ENCODE measurements at places on chromosomes 2 and 18.

DNA sequence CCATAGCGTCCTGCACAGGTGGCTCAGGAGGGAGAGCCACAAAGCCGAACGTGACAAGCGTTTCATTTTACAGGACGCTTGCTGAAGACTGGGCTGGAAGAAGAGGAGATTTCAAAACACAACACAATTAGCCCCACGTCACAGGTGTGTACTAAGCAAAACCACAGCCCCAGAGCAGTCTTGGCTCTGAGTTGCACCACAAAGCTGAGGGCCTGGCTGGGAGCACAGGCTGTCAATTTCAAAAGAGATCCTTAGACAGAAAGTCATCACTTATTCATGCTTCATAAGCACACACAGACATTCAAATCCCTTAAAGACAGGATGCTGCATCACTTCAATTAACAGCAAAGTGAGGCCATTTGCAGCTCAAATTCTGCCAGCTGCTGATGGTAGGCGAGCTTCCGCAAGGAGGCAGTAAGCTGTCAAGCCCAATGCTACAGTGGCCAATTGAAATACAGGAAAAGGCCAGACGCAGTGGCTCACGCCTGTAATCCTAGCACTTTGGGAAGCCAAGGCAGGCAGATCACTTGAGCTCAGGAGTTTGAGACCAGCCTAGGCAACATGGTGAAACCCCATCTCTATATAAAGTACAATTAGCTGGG lies 79.6 kb downstream of the SKA1 start:
- no peak for DNase-seq

- peak; percentile 40 for DNase-seq
Observed at GRCh38 chr2:110153416-110153815, 37.8 kb upstream of the MALL start.

GRCh38 chr18:48527461-48527860 lies 11.4 kb upstream of the CTIF start:
- DNase-seq: no peak

GRCh38 chr2:13581471-13581870 lies 864.7 kb downstream of the TRIB2 start:
- DNase-seq: no peak

GRCh38 chr2:144364944-144365738 lies 154.8 kb downstream of the ZEB2 start:
- DNase-seq: no peak

DNA sequence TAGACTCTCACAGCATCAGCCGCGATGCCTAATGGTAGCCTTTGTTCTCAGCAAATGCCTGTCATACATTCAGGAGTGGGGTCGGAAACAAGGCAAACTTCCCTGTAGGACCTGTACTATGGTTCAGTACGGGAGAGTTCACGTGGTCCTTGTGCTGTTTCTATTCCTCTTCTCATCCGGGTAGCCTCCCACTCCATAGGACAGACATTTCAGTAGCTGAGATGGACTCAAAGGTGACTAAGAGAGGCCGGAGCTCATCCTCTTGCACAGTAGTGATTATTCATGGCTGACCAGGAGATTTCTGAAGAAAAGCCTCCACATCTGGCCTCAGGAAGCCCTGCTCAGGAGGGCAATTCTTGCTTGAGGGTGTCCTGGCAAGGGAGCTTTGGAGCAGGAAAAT lies 117.8 kb upstream of the SPRED2 start:
- DNase-seq: no peak

GRCh38 chr2:120134263-120134662 lies 88.9 kb downstream of the TMEM185B start:
- peak; percentile 48 for DNase-seq

- DNase-seq: no peak
Observed at GRCh38 chr2:217972037-217972436, 30.8 kb downstream of the TNS1 start.

DNA sequence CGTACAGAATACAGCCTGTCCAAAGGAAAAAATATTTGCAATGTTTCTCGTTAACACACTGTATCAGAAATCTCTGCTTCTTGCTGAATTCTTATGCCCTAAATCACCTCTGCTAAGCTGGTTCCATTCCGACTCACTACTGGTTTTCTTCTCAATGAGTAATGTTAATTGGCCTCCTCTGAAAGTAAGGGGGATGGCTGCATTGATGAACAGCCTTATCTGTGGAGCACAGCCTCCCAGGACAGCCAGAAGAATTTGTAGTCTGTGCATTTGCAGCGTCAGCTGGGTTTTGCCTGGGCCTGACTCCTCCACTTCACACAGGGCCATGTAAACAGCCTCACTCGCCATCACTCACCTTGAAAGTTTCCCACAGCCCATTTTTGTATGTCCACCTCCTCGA lies 127.7 kb downstream of the RNF152 start:
- no peak for DNase-seq

DNA sequence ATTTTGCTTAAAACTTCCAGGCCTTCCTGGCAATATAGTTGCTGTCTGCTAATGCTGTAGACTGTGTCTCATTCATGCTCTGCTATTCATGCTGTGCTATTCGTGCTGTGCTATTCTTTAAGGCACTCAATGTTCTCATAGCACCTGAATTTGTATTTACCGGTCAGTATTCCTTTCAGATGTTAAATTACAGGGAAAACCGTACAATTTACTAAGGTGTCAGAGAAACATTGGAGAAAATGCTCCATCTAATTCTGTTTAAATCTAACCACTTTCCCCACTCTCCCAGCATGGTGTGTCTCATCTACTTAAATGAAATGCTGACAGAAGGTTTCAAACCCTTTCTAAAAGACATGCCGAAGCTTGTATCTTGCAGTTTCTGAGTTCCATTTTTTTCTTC lies 25.0 kb downstream of the FAM171B start:
- DNase-seq: no peak

- DNase-seq: no peak
Observed at GRCh38 chr2:153451611-153452010, 27.0 kb downstream of the RPRM start.

DNA sequence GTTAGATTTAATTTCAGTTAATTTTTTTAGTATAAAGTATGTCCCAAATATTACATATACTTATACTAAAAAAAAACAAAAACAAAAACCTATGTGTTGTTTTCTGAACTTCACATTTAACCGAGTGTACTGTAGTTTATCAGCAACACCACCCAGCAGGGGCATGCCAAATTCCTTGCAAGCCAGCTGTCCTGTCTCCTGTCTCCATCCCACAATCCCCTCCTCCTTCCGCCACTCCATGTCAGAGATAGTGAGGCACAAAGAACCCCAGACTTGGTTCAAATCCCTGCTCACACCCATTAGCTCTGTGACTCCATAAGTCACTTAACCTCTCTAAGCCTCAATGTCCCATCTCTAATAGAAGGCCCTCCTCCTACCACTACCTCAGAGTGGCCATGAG lies 9.4 kb downstream of the CHST10 start:
- no peak for DNase-seq

DNA sequence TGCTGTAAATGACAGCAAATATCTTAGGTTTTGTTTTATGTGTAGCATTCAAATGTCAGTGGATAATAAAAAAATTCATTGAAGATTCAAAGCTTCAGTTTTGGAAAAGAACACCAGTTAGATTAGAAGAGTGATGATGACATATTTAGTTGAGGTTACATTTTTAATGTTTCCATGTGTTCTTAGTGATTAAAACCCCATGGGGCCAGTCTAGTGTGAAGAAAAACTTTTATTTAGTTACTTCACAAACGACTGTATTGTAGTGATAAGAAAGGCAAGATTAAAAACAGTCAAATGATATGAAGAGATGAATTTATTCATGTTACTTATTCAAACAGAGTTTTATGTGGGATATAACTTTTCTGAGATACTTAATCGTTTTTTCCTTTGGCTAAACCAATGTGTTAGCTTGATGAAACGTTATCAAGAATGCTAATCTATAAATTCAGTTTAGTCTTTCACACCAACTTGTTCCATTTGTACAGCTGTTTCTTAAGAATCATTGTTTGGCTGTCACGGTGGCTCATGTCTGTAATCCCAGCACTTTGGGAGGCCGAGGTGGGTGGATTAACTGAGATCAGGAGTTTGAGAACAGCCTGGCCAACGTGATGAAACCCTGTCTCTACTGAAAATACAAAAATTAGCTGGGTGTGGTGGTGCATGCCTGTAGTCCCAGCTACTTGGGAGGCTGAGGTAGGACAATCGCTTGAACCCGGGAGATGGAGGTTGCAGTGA lies 11.6 kb downstream of the BMPR2 start:
- no peak for DNase-seq

- no peak for DNase-seq
Observed at GRCh38 chr18:34649080-34649479, 61.0 kb upstream of the DTNA start.

GRCh38 chr2:173214213-173214612 lies 138.6 kb downstream of the MAP3K20 start:
- peak; percentile 76 for DNase-seq

DNA sequence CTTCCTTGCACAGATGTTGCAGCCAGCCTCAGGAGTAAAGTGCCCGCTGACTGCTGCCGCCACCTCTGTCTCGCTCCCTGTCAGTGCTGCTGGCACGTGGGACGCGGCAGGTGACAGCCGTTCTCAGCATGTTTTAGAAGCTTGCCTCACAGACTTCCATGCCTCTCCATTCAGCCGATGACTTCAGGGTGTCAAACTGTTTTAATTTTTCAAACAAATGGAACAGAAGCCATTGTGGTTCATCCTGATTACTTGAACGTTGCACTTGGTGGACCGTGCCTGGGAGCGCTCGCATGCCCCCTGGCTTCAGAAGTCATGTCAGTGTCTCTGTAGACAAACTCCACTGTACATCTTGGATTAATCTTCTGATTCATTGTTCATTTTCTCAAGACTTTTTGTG lies 62.7 kb upstream of the EML6 start:
- DNase-seq: no peak

DNA sequence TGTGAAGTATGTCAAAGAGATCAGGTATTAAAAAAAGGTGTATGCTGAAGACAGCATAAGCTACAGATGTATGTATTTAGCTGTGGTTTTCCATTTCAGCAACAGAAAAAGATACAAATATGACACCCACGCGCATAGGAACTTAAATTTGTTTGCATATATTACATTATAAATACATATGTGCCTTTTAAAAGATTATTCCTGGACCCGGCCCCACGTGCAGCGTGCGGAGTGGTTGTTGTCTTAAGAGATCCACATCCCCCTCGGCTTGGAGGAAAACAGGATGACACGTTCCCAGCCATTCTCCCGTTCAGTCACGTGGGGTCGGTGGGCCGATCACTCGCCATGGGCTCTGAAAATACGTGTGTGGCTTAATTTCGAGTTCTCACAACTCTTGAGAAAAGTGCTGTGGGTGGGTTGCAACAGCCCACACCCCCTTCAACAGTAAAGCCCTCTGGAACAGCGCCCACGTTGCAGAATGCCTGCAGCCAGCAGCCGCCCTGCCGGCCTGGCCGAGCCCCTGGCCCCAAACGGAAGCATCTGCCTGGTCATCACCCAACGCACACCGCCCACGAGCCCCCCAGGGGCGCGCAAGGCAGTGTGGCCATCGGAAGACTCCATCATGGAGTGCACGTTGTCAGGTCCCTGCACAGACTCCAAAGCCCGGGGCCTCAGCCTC lies 18.6 kb upstream of the KCNG2 start:
- DNase-seq: no peak

DNA sequence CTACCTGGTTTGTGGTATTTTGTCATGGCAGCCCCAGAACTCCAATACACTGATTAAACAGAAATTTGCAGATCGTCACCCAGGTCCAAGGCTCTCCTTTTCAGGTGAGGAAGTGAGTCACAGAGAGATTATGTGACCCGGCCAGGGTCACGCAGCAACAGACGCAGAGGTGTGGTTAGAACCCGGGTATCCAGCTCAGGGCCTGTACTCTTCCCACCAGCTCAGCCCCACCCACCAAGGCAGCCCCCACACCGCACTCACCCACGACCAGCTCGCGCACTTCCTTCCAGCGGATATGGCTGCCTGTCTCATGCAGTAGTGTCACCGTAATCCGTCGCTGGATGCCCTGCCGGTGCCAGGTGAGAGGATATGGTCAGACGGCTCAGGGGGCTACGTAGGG lies 48.1 kb downstream of the AQP12A start:
- no peak for DNase-seq

GRCh38 chr18:13464432-13465123 lies 246.0 kb downstream of the LDLRAD4 start:
- DNase-seq: no peak

DNA sequence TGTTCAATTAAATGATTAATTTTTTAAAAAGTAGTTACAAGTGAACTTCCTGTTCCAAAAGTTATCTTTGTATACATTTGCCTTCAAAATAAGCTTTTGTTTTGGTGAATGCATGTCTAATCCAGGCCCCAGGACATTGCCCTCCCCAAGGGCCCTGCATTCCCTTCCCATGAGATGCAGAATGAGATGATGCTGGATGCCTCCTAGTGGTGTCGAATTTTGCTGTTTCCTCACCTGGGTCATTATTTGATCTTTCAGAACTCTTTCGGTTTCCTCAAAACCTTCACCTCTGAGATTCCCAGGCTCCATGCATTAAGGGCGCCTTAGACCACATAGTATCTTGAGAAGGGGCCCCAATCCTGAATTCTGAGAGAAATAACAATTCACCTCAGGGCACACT lies 728.8 kb downstream of the CNTNAP5 start:
- no peak for DNase-seq

DNA sequence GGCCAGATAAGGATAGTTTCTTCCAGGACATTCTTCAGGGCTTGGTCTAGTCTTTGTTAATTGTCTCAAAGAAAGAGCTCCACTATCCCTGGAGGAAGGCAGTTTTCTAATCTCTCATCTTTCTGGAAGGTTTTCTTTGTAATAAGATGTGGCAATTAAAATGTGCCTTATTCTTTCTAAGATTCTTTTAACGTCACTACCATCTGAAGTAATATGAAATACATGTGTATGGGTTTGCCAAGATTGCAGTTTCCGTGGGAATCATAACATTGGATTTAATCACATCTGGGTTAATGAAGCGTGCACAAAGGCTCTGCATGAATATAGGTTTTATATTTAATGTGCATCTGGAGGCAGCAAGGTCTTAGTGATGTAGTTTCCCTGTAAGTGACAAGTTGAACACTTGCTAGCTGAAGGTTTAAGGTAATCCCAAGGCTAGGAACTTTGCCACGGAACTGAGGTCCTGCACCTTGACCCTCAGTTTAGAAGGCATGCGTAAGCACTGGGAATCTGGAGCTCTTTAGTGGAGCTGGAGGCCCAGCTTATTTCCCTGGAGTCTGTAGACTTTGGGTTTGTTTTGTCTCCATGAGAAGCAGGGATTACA lies 25.7 kb downstream of the DIS3L2 start:
- DNase-seq: no peak

DNA sequence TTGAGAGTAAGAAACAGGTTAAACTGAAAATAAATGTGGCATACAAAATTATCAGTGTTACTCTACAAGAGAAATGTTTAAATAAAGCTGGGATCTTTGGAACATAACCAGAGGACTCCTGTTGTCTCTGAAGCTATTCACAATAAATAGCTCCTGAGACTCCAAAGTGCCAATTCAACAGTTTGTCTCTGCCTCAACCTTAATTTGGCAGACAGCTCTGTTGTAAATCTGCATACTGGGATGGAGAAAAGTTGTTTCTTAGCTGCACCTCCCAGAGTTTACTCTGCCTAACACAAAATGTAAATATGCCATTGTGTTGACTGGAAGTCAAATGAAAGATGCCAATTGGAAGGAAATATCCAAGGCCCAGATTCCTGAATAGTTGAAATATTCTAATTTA lies 238.5 kb upstream of the EPHA4 start:
- no peak for DNase-seq
